Stimulated activated naive B cell treated with anti-CD40 and anti-IgM and Interleukin-4, amounts not matched to agents 10 μg/mL and 1 μg/mL and 100 μg/mL, for 72 hours (primary cell): ENCODE measurements at places on chromosomes 3 and 15.

DNA sequence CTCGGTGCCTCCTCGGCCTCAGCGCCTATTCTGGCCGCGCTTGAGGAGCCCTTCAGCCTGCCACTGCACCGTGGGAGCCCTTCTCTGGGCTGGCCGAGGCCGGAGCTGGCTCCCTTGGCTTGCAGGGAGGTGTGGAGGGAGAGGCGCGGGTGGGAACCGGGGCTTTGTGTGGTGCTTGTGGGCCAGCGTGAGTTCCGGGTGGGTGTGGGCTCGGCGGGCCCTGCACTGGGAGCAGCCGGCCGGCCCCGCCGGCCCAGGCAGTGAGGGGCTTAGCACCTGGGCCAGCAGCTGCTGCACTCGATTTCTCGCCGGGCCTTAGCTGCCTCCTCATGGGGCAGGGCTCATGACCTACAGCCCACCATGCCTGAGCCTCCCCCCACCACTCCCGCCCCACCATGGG is 26.6 kb upstream of the TRIM42 start:
- H3K27me3 ChIP-seq, result peaks cover 23% of the 10 kb centered on the region
- no peak overlapping the region for H3K27ac ChIP-seq
- DNase-seq, result no peak
- no peak overlapping the region for H3K4me3 ChIP-seq

DNA sequence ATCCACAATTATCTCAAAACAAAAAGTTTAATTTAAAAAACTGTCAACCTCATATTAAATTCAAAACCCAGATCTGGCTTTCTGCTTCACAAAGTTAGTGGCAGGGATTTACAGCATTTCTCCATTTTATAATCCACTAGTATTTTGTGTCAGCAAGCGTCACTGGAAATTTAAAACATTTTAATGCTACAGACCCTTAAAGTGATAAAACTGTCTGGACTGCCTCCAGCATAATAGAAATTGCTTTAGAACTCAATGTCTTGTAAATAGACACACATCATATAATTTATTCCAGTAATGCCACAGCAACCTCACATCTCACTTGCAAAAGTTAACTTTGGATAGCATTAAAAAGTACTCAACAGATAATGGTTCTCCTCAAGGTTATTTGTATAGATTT is 116.1 kb downstream of the ULK4 start:
- H3K27me3 ChIP-seq, result no peaks in the 10 kb centered on the region
- no peak overlapping the region for H3K27ac ChIP-seq
- H3K4me3 ChIP-seq, result no peak overlapping the region
- H3K4me1 ChIP-seq, result no peaks in the 10 kb centered on the region
- DNase-seq, result no peak

DNA sequence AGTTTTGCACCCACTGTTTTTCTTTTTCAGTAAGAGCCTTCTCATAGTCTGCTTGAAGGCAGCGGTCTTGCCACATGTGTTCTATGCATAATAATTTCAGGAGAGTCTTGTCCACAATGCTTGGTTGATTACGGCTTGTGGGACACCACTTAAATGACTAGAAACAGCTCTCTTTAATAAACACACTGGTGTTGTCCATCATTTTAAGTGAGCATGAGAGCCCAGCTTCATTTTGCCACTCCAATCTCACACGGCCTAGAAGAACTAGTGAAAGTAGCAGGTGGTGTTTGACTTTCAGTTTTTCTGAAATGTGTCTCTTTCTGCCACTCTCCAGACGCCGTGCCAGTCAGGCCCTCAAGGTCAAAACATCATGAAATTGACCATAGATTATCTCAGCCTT is 292.1 kb downstream of the LPP start:
- DNase-seq, result peak; percentile 61
- H3K36me3 ChIP-seq, result peaks cover 22% of the 10 kb centered on the region
- H3K4me1 ChIP-seq, result peaks cover 71% of the 10 kb centered on the region
- H3K27me3 ChIP-seq, result no peaks in the 10 kb centered on the region

GRCh38 chr3:168794427-168794826 is 698.7 kb upstream of the GOLIM4 start:
- H3K4me3 ChIP-seq, result no peak overlapping the region
- no peak for DNase-seq
- no peaks in the 10 kb centered on the region for H3K27me3 ChIP-seq
- no peaks in the 10 kb centered on the region for H3K4me1 ChIP-seq
- H3K27ac ChIP-seq, result no peak overlapping the region
- H3K36me3 ChIP-seq, result no peaks in the 10 kb centered on the region

DNA sequence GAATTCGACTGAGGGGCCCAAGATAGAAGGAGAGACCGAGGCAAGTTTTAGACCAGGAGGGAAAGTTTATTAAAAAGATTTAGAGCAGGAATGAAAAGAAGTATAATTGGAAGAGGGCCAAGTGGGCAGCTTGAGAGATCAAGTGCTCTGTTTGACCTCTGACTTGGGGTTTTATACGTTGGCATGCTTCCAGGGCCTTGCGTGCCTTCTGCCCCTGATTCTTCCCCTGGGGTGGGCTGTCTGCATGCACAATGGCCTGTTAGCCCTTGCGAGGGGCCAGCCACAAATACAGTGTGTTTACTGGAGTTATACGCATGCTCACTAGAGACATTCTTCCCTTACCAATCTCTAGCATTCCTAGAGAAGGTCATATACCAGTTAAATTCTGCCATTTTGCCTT is 70.7 kb upstream of the LARS2 start:
- no peak for DNase-seq
- H3K27ac ChIP-seq, result no peak overlapping the region
- no peak overlapping the region for H3K4me3 ChIP-seq
- H3K27me3 ChIP-seq, result peaks cover 31% of the 10 kb centered on the region
- H3K4me1 ChIP-seq, result no peaks in the 10 kb centered on the region

DNA sequence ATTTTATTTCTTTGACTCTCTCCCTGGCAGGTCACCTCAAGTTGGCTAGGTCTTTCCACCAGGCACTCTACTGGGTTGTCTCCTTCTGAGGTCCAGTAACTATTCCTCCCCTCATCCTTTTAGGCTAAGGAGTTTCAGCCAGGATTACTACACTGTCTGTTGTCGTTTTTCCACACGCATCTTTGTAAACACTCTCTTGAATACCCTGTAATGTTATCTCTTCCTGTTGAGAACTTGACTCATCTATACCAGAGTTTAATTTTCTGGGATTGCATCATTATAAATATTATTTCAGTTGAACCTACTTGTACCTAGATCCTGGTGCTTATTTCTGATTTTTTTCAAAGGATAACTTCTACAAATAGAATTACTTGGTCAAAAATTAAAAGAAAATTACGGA is 138.3 kb downstream of the SQOR start:
- H3K36me3 ChIP-seq, result no peaks in the 10 kb centered on the region
- no peak overlapping the region for H3K27ac ChIP-seq
- no peak overlapping the region for H3K4me3 ChIP-seq
- no peaks in the 10 kb centered on the region for H3K4me1 ChIP-seq
- DNase-seq, result no peak

DNA sequence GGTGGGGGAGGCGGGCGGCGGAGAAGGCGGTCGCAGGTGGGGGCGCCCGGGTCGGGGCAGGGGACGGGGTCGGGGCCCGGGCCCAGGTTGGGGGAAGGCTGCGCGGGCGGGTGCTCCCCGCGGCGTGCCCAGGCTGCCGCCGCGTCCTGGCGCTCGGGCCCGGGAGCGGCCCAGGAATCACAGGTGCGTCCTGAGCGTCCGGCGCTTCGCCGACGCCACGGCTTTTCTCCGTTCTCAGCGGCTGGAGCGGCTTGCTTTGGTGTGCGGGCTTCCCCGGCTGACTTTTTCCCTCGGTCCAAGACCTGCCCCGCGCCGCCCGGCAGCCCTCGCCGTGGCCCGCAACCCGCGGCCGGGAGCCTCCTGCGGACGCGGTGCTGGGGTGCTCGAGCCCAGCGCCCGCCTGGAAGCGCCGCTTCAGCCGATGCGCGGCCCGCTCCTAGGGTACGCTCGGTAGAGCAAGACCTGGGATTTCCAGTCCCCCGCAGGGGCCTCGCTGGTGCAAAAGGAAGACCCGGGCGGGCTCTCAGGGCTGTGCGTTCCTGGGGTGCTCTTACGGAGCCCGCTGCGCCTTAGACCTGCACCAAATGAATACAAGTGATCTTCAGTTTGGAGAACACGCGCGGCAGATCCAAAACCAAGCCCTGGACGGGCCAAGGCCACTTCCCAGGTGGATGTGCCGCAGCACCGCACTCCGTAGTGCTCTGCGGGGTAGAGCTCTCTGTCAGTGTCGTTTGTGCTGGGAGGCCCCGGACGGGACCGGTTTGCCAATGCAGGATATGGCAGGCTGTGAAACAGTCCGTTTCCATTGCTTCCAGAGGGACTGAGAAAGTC is 639 bp downstream of the NIPA1 start:
- H3K27ac ChIP-seq, result peak overlapping the region; percentile 82
- H3K4me1 ChIP-seq, result peaks cover 25% of the 10 kb centered on the region
- peak; percentile 32 for DNase-seq
- peaks cover 32% of the 10 kb centered on the region for H3K36me3 ChIP-seq
- H3K27me3 ChIP-seq, result no peaks in the 10 kb centered on the region

- no peaks in the 10 kb centered on the region for H3K4me1 ChIP-seq
- no peak overlapping the region for H3K4me3 ChIP-seq
- H3K27me3 ChIP-seq, result peaks cover 18% of the 10 kb centered on the region
- DNase-seq, result no peak
- no peak overlapping the region for H3K27ac ChIP-seq
Observed at GRCh38 chr3:193377591-193377990, 962 bp downstream of the ATP13A5 start.

DNA sequence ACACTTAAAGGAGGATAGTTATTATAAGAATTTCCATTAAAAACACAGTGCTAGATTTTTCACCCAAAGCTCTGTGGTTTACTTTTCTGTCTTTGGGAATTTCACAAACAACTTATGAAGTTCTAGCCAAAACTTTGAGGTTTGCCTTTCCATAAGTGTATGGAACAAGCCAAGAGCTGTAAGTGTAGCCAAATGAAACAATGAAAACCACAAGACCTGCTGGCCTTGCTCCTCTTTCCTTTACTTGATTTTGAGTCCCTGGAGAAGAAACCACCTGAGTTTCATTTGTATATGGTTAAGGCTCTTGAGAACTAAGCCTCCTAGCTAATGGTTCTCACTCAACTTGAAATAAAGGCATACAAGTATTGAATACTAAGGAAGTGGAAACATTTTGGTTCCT is 365.3 kb upstream of the EPHA3 start:
- no peak overlapping the region for H3K27ac ChIP-seq
- no peak for DNase-seq
- H3K4me1 ChIP-seq, result no peaks in the 10 kb centered on the region
- no peak overlapping the region for H3K4me3 ChIP-seq

DNA sequence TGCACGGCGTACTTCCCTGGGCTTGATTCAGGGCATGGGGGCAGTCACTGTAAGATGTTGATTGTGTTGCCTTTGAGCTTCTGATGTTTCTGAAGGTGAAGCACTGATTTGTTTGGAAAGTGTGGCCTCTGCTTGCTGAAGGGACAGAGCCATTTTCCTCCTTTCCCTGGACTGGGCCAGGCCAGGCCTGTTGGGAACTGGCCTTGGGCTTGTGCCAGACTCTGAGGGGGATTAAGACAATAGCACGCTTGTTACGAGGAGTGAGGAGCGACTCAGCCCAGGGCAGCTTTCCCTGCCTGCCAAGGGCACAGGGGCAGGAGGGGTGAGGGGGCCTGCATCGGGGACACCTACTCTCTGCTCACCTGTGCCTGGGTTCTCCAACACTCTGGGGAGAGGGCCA is 42.9 kb downstream of the LINGO1 start:
- H3K27ac ChIP-seq, result no peak overlapping the region
- DNase-seq, result no peak
- H3K4me1 ChIP-seq, result no peaks in the 10 kb centered on the region
- peaks cover 8% of the 10 kb centered on the region for H3K27me3 ChIP-seq
- no peaks in the 10 kb centered on the region for H3K36me3 ChIP-seq

- no peaks in the 10 kb centered on the region for H3K4me1 ChIP-seq
- H3K4me3 ChIP-seq, result no peak overlapping the region
- H3K27ac ChIP-seq, result no peak overlapping the region
- H3K27me3 ChIP-seq, result no peaks in the 10 kb centered on the region
- peaks cover 25% of the 10 kb centered on the region for H3K36me3 ChIP-seq
Observed at GRCh38 chr3:141610939-141611338, 124.1 kb downstream of the RASA2 start.

- H3K36me3 ChIP-seq, result peaks cover 72% of the 10 kb centered on the region
- peaks cover 92% of the 10 kb centered on the region for H3K4me1 ChIP-seq
- DNase-seq, result no peak
Observed at GRCh38 chr3:46959161-46959511, 17.4 kb downstream of the CCDC12 start.

GRCh38 chr15:90557186-90558084 is 27.7 kb downstream of the CRTC3 start:
- H3K27me3 ChIP-seq, result no peaks in the 10 kb centered on the region
- H3K36me3 ChIP-seq, result peaks cover 8% of the 10 kb centered on the region
- peaks cover 38% of the 10 kb centered on the region for H3K4me1 ChIP-seq
- no peak for DNase-seq
- peak overlapping the region; percentile 34 for H3K27ac ChIP-seq
- no peak overlapping the region for H3K4me3 ChIP-seq

GRCh38 chr3:31077021-31077601 is 182.7 kb upstream of the GADL1 start:
- H3K27ac ChIP-seq, result no peak overlapping the region
- no peaks in the 10 kb centered on the region for H3K4me1 ChIP-seq
- no peak for DNase-seq

DNA sequence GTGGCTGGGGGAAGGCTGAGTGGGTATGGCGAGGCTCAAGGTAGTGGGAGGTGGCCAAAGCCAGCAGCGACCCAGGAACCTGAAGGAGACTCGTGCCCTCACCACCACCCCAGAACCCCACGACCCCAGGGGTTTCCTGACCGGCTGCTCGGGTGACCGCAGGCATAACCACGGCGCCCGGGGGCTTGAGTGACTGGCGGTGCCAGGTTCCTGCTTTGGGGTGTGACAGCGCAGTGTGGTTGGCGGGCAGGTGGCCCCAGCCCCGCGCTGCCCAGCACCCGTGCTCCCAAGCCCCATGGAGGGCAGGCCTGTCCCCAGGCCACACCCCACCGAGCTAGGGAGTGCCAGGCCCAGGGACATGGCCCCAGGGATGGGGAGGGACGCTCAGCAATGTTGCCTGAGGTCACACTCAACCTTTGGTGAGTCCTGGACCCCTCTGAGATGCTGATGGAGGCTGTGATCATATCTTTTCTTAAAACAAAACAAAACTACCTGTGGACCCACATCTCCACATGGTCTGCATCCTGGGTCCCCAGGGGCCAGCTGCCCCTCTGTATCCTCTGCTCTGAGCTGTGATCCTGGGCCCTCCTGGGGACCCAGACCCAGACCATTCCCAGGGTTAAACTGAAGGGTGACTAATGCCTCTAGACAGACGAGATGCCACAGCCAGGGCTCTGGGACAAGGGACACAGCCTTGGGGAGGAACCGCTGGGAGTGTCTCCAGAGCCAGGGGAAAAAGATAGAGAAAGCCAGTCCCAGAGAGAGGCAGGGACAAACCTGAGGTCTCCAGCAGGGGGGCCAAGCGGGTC is 13.0 kb downstream of the DNAJB8 start:
- DNase-seq, result no peak
- H3K4me3 ChIP-seq, result no peak overlapping the region
- H3K36me3 ChIP-seq, result peaks cover 2% of the 10 kb centered on the region
- H3K27ac ChIP-seq, result no peak overlapping the region
- H3K4me1 ChIP-seq, result peaks cover 3% of the 10 kb centered on the region
